ENCODE measurements at places on chromosomes 1 and 21.
A peak's percentile ranks its signal among the peaks of the same experiment; 100 is the strongest.

DNA sequence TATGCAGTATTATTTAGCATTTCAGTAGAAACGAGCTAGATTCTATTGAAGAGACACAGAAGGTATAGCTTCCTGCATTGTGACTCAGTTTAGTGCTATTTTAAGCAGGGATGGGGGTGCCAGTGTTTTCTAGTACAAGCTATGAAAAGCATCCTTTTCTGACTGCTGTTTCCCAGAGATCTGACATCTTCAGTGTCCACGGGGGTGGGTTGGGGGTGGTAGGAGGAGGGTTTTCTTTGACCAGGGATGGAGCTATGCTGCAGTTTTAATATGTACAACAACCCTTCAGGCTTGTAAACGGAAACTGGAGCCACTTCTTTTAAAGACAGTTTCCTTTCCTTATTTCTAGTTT is 2.7 kb upstream of the NEGR1 start:
- DNase-seq = no peak

- DNase-seq = no peak
These were observed 186.8 kb downstream of the APP start for GRCh38 chr21:25983745-25984144.

- no peak for DNase-seq
These were observed 9.8 kb downstream of the H3-3A start for GRCh38 chr1:226072347-226072746.

DNA sequence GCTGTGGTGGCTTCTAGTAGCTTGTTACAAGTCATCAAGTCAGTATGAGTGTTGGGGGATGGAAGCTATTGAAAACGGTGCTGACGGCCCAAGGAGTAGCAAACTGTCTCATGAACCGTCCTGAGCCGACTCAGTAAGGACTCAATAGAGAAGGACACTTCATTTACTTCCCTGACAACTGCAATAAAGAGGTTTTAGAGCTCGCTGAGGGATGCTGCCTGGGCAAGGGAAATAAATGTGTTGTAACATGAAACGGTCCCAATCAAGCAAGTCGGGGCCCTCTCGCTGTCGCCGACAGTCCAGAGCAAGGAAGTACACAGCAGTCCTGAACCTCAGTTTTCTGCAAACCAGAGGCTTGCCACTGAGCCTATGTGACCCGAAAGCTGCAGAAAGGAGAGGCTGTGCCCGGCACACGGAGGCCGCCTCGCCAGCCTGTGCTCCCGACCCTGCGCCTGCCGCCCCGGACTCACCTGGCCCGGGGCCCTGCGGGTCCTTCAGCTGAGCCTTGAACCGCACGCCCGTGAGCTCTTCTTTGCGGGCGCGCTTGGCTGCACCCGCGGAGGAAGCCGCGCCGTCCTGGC is 423 bp downstream of the URB1 start:
- DNase-seq = no peak

DNA sequence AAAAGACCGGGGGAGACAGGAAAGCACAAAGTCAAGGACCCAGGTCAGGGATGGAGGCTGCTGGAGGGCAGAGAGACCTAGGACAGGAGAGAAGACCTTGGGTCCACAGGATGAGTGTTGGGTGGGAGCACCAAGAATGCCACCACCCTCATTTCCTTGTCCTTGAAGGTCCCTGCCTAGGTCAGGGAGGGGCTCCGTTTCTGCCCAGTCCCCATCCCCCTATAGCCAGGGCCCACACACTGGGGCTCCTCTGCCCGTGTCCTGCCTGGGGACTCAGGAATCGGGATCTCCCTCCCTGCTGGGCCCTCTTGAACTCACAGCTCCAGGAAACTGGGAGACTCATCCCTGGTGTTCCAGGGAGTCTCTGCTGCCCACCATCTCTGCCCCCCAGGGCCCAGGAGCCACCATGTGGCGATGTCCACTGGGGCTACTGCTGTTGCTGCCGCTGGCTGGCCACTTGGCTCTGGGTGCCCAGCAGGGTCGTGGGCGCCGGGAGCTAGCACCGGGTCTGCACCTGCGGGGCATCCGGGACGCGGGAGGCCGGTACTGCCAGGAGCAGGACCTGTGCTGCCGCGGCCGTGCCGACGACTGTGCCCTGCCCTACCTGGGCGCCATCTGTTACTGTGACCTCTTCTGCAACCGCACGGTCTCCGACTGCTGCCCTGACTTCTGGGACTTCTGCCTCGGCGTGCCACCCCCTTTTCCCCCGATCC is 584 bp downstream of the TINAGL1 start:
- DNase-seq = no peak

- DNase-seq = no peak
These were observed 172.9 kb upstream of the ESRRG start for GRCh38 chr1:216896146-216896545.

DNA sequence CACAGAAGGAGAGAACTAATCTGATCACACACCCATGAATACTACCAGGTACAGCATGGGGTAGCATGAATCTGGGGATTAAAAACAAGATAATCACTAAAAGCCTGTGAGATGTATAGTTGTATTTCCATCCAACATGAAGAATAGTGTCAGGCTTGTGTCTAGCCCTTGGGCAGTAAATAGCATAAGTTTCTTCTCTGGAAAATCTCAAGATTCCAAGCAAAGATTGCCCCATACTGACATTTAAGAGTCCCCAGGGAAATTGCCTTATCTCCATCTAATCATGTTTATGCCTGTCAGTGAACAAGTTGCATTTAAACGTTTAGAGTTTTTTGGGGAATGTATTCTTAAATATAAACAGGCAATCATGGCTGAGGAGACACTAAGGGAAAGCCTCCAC is 109.2 kb upstream of the SERTAD4 start:
- no peak for DNase-seq

- no peak for DNase-seq
These were observed 194.8 kb downstream of the EIF4G3 start for GRCh38 chr1:20981915-20982314.

- no peak for DNase-seq
These were observed 734 bp downstream of the CDK18 start for GRCh38 chr1:205505076-205505729.

GRCh38 chr1:3164671-3165070 is 95.7 kb downstream of the PRDM16 start:
- DNase-seq = no peak

DNA sequence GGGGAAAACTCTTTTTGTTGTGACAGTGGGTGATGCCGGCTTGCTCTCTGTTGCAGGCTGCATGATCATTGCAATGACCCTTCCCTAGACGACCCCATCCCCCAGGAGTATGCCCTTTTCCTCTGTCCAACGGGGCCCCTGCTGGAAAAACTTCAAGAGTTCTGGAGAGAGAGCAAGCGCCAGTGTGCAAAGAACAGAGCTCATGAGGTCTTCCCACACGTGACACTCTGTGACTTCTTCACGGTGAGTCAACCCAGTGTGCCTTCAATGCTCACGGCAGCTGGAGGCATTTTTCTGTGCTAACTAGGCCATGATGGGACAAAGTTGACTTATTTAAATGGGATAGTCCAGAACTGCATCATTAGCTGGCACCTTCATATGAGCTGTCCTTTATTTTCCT is 5.7 kb downstream of the UBASH3A start:
- no peak for DNase-seq

DNA sequence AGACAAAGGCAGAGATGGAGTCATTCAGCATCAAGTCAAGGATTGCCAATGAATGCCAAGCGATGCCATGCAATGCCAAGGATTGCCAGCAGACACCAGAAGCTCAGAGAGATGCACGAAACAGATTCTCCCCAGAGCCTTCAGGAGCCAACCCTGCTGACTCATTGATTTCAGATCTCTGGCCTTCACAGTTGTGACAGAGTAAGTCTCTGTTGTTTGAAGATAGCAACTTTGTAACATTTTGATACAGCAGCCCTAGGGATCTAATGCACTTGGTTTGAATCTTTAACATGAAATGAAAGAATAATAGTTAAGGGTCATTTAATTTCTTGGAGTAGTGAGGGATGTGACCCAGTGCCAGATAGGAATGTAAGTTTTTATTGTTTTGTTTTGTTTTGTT is 287.4 kb upstream of the RUNX1 start:
- DNase-seq = no peak

- DNase-seq = no peak
These were observed 3.1 kb upstream of the RGS13 start for GRCh38 chr1:192632641-192633532.

DNA sequence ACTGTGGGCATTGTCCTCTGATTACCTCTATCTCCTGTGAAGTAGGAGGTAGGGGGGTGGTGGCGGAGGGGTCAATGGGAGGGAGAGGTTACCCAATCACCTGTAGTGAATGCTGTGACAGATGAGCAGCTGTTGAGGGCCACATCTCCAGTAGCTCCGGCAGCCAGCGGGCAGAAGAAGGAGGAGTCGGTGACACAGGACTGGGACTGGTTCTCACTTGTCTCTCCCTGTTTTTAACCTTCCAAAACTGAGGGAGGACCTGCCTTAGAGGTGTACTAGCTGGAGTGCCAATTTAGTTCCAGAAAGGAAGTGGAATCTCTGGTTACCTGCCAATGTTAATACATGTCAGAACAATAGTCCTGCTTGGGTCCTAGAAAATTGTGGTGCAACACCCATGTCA is 56.2 kb upstream of the ENAH start:
- DNase-seq = no peak

GRCh38 chr1:243230914-243231313 is 24.2 kb downstream of the CEP170 start:
- DNase-seq = peak; percentile 21

DNA sequence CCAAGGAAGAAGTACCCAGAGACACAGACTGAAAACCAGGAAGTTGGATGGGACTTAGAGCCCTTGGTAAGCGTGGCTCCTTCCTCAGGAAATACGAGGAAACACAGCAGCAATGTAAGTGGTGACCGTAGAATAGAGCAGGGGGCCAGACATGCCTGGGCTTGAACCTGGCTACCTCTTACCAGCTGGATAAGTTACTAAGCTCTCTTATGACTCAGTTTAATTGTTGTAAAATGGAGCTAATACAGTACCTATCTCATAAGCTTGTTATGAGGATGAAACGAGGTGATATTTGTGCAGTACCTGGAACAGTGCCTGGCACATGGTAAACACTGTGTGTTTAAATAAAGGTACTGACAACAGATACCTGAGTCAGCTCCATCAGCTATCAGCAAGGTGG is 19.2 kb downstream of the EBNA1BP2 start:
- DNase-seq = no peak

DNA sequence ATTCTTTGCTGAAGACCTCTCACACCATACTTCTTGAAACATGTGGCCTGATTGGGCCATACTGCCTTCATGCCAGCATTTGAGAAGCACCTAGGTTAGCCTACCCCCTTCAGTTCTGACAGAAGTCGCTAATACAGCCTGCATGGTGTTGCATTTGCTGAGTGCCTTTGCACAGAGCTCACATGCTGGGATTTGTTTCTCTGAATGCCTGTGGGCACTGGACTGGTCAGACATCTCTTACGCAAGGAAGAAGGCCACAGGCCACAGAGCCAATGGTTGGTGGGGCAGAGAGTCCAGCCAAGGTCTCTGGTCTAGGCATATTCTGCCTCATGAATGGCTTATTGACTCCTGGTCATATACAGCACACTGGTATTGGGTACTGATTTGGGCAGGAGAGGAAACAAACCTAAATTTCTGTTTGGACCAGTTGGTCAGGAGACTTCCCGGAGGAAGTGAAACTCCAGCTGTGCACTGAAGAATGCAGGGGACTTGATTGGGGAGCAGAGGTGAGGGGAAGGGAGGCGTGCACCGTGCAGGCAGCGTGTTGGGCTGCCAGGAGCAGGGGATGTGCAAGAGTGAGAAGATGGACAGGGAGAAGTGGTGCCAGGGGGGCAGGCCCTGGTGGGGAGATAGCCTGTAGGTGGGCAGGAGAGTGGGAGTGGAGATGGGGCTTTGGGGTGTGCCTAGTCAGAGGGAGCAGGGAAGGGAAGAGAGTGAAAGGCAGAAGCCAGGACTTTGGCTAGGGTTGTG is 18.1 kb downstream of the URB2 start:
- DNase-seq = no peak

- DNase-seq = no peak
These were observed 556.6 kb downstream of the OMA1 start for GRCh38 chr1:57989877-57990276.

DNA sequence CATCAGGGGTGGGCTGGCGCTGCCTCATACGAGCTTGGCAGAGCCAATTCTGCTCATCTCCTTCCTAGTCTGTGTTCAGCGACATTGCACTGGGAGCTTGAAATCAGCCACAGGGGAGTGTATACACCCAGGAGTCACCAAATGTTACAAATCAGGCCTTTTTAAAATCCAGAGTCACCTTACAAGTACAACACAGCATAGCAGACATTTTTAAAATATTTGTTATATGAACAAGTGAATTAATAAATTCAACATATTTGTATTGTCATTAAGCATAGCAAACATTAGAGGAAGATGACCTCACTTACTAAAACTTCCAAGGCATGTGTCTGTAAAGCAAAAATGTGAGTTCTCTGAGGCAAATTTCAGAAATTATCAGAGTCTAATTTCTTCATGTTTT is 210.0 kb downstream of the HLX start:
- DNase-seq = no peak

DNA sequence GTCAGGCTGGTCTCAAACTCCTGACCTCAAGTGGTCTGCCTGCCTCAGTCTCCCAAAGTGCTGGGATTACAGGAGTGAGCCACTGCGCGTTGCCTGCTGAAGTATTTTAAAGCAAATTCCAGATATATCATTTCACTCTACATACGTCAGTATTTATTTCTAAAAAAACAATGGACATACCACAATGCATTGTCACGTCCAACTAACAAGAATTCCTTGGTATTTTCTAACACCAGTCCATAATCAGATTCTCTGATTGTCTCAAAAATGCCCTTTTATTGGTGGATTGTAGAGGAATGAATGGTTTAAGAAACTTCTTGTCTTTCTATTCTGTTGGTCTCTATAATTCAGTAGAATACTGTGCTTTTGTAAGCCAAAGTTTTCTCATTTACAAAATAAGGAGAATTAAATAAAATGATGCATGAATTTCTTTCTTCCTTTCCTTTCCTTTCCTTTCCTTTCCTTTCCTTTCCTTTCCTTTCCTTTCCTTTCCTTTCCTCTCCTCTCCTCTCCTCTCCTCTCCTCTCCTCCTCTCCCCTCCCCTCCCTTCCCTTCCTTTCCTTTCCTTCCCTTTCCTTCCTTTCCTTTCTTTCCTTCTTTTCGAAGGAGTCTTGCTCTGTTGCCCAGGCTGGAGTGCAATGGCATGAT is 55.8 kb downstream of the VPS13D start:
- DNase-seq = no peak

Measured in NCI-H446 treated with DMSO at 0.1 percent for 48 hours (cell line).